ENCODE measurements at places on chromosomes 4 and X. TPM values are rescaled to one million over a fixed set of nuclear protein-coding genes. Genes with fewer than 3 reads are reported as not detected.

The SPANXA1 gene
- not detected for total RNA-seq

The ZNF185 gene
- 14.3 TPM for total RNA-seq

The CLDN34 gene
- not detected for total RNA-seq

The STATH gene
- not detected for total RNA-seq

The PLXNB3 gene
- 7.3 TPM for total RNA-seq

The FGF5 gene
- 0.16 TPM for total RNA-seq

The PHEX gene
- total RNA-seq = 1.3 TPM

The BEND4 gene
- 5.5 TPM for total RNA-seq

The MAGEA8 gene
- not detected for total RNA-seq

The ARSJ gene
- total RNA-seq = 6.1 TPM

The LRCH2 gene
- total RNA-seq = 23.3 TPM

The EMD gene
- 23.0 TPM for total RNA-seq

The NSG1 gene
- total RNA-seq = 54.9 TPM

The NALF2 gene
- total RNA-seq = 1.5 TPM

The CXCL1 gene
- total RNA-seq = 2.7 TPM

The SRPK3 gene
- 6.9 TPM for total RNA-seq

The ZCCHC12 gene
- 14.9 TPM for total RNA-seq

The STS gene
- total RNA-seq = 7.8 TPM

The DCAF8L2 gene
- not detected for total RNA-seq

The CT83 gene
- not detected for total RNA-seq

The HPRT1 gene
- total RNA-seq = 14.9 TPM

The CDS1 gene
- total RNA-seq = 9.1 TPM

The HTRA3 gene
- 44.8 TPM for total RNA-seq

The SOWAHB gene
- total RNA-seq = 1.3 TPM

The XG gene
- total RNA-seq = 5.5 TPM

The DAPP1 gene
- total RNA-seq = 3.1 TPM

The ZNF81 gene
- total RNA-seq = 15.6 TPM

Data from camera-type eye (tissue), 1 donor.